ENCODE measurements at places on chromosomes 3 and 15.

GRCh38 chr3:120370463-120370862 lies 21.3 kb upstream of the LRRC58 start:
- DNase-seq = no peak

GRCh38 chr15:80669663-80670273 lies 25.3 kb upstream of the ABHD17C start:
- DNase-seq = no peak

DNA sequence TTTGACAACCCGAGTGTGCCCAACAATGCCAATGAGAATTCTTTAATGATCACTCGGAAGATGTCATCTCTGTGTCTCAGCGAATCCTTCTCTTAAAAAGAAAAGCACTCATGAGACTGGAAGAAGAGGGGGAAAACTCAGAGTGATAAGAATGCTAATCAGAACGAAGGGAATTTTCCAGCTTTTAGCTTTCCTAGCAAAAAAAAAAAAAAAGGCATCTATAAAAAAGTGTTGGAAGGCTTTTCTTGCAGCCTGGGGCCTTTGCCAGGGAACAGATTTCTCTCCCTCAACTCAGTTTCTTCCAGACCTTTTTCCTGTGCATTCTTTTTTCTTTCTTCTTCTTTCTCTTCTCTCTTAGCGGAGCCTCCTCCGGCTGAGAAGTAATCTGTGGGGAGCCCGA lies 80.5 kb upstream of the NEO1 start:
- DNase-seq = no peak

DNA sequence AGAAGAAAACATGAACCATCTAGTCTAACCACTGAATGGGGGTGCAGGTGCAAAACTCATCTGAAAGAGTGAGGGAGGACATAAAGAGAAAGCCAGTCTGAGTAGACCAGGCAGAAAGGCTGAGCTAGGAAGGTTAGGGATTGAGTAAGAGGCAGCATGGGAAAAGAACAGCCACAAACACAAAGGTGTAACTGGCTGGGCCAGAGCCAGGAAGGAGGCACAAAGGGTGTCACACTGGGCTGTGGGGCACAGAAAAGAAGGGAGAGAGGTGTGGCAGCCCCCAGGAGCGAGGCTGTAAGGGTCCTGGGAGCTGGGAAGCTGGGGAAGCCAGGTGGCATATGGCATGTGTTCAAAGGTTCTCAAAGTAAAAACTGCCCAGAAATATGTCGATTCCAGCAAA lies 18.7 kb downstream of the IGSF11 start:
- DNase-seq = no peak

DNA sequence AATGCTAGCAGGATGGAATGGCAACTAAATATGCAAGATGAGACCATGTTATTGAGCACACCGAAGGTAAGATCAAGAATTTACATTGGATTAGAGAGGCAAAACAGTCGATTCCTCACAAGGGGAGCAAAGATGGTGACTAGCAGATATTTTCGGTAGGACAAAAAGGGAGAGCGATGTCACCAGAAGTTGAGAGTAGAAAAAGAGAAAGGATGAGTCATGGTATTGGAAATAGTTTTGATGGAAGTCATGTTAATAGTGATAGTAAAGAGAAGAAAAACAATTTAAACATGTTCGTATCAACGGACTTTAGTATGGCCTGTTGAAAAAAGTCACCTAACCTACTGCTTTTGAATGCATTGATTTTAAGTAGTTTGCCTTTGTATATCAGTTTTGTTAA lies 55.0 kb downstream of the UBE2E2 start:
- DNase-seq = no peak

DNA sequence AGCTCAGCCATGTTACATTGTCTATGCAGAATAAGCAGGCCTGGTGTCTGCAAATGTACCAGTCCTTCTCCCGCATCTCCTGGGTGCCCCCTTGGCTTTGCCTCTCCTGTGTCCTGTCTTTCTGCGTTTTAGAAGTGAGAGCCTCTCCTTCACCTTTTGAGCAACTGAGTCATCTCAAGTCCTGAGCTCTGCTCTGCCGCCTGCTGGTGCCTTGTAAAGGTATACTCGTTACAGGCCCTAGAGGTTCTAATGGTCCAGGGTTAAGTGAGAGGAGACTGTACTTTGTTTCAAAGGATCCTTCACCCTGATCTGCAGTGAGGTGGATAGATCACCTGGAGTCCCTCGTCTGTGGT lies 12.6 kb downstream of the GHRL start:
- no peak for DNase-seq

- DNase-seq = no peak
Measured at GRCh38 chr15:59473226-59473625, 35.2 kb downstream of the FAM81A start.
